ENCODE measurements at places on chromosomes 7 and 10. TPM values are rescaled to one million over a fixed set of nuclear protein-coding genes. Genes with fewer than 3 reads are reported as not detected.

The PRKCQ gene
- total RNA-seq, result 0.17 TPM

The POLR1F gene
- total RNA-seq, result 12.8 TPM

The OR6V1 gene
- not detected for total RNA-seq

The HIPK2 gene
- total RNA-seq, result 92.6 TPM

The GHRHR gene
- not detected for total RNA-seq

The ACTL6B gene
- not detected for total RNA-seq

The MYO1G gene
- 2.2 TPM for total RNA-seq

The SPDYE2B gene
- total RNA-seq, result not detected

The OR2A12 gene
- total RNA-seq, result not detected

The SLC18A2 gene
- total RNA-seq, result 0.09 TPM

The HNRNPH3 gene
- total RNA-seq, result 87.2 TPM

The SFTPA1 gene
- 0.11 TPM for total RNA-seq

The GFRA1 gene
- total RNA-seq, result 7.5 TPM

The PRKAR2B gene
- 45.2 TPM for total RNA-seq

The INTS1 gene
- total RNA-seq, result 45.6 TPM

The GNAT3 gene
- not detected for total RNA-seq

The SLC26A5 gene
- not detected for total RNA-seq

The TMEM213 gene
- not detected for total RNA-seq

The HOXA9 gene
- not detected for total RNA-seq

The RET gene
- total RNA-seq, result 0.23 TPM

The COL17A1 gene
- not detected for total RNA-seq

The TBX20 gene
- 180 TPM for total RNA-seq

The PON1 gene
- 0.47 TPM for total RNA-seq

The PSD gene
- total RNA-seq, result 7.0 TPM

Data from right cardiac atrium (tissue), 5 donors.